ENCODE measurements at places on chromosomes 4 and X.

DNA sequence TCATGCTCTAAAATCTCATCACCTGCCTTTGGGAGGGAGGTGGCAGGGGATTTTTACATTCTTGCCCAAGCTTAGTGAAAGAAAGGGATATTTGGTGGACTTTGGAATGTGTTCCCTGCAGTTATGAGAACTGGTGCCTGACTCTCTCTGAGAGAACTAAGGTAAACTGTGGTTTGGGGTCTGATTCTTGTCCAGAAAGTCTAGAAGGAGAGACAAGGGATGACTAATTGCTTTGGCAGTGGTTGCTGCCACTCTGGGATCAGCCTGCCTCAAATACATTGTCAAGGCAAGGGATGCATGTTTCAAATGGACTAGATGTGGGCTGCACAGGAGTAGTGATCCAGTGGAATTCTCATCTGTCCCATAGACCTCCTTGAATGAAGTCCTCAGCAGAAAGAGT, 115.2 kb downstream of the DDIT4L start:
- DNase-seq, result no peak

GRCh38 chr4:149266301-149266700, 549.3 kb downstream of the IQCM start:
- DNase-seq, result no peak

- DNase-seq, result no peak
Observed at GRCh38 chr4:158962393-158962792, 140.5 kb upstream of the RAPGEF2 start.

GRCh38 chr4:40165916-40166315, 30.9 kb upstream of the RHOH start:
- no peak for DNase-seq

DNA sequence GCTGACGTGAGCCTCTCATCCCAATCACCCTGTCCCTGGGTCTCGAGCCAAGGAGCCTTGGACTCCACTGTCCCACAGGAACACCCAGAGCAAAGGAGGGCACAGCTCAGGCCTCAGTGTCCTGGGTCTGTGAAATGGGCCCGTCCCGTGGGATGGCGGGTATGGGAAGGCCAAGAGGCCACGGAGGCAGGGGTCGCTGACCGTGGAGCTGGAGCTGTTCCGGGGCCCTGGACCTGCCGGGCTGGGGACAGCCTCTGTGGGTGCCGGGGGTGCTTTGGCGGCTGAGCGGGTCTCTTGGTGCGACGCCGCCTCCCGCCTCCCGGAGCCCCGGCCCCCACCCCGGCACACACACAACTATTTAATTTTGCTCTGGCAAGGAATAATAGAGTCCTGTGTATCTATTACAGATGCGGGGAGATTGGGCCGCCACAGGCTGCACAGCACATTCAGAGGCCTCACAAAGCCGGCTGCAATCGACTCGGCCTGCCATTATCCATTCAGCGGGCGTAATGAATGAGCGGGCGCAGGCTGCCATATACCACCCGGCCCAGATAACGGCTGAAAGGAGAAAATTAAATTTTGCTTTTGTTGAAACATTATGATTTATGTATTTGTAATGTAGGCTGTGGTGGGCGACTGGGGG, 83.9 kb upstream of the NKX1-1 start:
- DNase-seq, result no peak

DNA sequence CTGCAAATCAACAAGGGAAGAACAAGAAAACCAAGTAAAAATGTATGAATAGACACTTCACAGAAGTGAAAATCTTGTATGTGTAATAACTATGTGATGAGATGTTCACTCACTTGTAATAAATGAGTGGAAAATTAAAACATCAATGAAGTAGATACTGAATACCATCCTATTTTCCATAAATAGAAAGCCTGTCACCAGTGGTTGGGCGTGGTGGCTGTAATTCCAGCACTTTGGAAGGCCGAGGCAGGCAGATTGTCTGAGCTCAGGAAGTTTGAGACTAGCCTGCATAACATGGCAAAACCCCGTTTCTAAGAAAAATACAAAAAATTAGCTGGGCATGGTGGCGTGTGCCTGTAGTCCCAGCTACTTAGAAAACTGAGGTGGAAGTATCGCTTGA, 53.5 kb upstream of the SOD3 start:
- DNase-seq, result no peak

GRCh38 chr4:147516133-147516532, 35.2 kb downstream of the EDNRA start:
- DNase-seq, result no peak

DNA sequence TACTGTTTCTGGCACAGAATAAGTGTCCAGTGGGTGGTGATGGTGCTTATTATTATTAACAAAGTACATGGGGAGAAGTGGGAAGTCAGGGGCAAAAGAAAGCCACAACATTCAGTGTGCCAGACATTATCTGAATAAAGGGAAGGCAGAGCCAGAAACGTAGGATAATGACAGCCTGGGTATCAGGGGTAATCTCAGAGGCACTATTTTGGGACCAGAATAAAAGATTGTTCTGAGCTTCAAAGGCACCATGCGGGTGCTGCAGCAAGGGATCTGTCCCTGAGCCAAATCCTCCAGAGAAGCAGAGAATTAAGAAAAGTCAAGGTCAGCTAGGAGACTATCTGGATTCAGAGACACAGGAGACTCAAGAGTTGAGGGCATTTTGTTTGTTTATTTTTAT, 328.8 kb upstream of the GATB start:
- DNase-seq, result no peak

DNA sequence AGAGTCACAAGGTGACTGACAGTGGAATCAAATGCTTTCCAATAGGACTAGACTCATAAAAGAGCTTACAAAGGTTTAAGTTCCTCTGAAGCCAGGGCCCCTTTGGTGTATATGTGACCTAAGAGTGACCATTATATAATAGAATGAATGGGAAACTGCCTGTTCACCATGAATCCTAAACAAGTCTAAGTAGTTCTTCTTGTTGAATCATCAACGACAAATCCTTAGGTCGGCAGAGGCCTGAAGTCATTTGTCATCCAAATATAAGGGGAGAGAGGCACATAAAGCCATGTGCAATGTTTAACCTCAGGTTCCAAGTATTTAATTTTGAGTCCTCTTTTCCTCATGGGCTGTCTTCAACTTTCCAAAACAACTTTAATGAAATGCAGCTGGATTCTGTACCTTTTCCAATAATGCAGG, 122.4 kb downstream of the RASL11B start:
- DNase-seq, result peak; percentile 39

- no peak for DNase-seq
Observed at GRCh38 chr4:61239250-61239649, 39.1 kb downstream of the ADGRL3 start.

- no peak for DNase-seq
Observed at GRCh38 chrX:13698432-13698831, 9.5 kb downstream of the RAB9A start.

DNA sequence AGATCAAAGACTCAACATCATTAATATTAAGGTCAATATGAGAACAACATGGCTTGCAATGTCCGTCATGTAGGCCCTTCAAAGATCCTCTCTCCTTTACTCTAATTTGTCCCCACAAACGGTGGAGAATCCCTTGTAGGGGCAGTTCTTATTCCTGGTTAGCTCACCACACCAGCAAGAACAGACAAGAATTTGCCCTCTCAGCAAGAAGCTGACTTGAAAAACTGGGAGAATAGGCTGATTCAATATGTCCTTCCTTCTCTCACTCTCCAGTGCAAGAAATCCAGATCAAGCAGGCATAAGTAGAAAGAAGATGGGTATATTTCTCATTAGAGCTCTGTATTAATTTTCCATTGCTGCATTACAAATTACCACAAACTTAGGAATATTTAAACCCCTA, 704.2 kb upstream of the SLIT2 start:
- no peak for DNase-seq

DNA sequence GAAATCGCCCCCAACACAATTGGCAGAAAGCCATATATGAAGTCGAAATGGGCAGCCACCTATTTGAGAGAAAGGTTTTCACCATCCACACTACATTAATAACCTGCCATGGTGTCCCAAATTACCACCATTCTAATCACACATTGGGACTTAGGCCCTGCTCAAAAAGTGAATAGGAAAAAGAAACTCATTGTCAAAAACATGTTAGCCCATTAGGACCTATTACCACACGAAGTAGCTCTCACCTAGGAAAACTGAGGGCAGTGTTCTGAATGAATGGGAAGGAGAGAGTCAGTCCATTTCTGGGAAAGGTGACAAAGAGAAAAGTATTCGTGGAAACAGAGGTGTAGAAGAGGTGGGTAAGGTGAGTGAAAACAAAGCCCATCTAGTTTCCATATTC, 60.8 kb downstream of the GPC3 start:
- DNase-seq, result no peak

- DNase-seq, result peak; percentile 17
Observed at GRCh38 chr4:112270640-112271421, 14.9 kb downstream of the TIFA start.

DNA sequence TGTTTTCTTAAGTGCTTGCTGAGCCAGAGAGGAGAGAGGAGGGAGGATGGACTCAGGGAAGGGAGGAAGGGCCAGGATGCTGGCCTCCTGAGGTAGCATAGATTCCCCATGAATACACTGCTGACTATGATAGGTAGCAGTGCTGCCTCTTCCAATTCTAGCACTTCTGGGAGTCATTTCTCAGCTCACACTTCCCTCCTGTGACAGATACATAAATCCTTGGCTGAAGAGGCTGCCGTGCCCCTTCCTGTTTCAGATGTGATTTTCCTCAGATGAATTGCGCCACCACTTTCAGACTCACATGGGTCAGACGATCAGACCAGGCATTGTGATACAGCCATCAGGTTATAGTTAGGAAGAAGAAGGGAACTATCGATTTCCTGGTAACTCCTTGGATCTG, 22.4 kb downstream of the TSC22D3 start:
- no peak for DNase-seq

DNA sequence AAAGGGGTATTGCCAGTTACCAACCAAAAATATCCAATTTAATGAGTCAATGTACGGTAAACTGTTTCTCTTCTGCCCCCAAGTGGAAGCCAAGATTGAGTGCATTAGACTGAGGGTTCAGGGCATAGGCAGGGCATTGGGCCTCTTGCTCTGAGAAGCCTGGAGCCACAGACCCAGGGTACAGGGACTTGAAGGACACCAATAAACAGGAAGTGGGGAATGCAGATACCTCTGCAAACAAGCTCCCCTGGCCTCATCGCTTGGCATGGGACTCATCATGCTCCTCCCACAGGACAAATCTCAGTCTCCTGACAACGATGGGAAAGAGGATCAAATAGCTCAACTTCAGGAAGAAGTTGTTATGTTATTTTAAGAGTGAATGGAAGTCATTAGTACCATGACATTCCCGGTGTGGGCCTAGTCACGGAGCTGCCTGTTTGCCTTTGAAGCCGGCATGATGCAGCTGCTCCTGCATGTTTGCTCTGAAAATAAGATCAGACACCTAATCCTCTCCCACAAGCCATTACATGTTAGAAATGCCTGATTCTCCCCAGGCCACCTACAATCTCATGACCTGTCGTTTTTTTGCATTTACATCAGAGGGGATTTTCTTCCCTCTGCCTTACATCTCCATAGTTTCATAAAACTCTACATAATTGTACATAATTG, 224.2 kb downstream of the RCHY1 start:
- DNase-seq, result no peak

DNA sequence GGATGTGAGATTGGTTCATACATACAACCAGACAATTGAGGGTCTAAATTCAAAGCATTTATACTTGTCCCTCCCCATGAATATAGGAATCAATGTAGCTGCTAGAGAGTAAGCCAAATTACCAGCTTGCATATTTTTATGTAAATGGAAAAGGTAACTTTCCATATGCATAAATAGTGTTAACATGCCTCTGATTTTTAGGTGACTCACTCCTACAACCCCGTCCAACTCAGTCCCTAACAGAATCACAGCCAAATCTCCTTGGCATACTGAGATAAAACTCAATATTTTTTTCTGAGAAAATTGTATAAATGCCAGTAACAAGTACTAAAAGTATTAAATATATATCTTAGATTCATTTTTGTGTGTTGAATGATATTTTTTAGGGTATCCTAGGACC, 67.2 kb downstream of the INPP4B start:
- DNase-seq, result no peak

GRCh38 chr4:185512516-185512915, 22.8 kb downstream of the PDLIM3 start:
- DNase-seq, result no peak

- no peak for DNase-seq
Observed at GRCh38 chr4:153476829-153477574, 10.8 kb downstream of the TMEM131L start.

DNA sequence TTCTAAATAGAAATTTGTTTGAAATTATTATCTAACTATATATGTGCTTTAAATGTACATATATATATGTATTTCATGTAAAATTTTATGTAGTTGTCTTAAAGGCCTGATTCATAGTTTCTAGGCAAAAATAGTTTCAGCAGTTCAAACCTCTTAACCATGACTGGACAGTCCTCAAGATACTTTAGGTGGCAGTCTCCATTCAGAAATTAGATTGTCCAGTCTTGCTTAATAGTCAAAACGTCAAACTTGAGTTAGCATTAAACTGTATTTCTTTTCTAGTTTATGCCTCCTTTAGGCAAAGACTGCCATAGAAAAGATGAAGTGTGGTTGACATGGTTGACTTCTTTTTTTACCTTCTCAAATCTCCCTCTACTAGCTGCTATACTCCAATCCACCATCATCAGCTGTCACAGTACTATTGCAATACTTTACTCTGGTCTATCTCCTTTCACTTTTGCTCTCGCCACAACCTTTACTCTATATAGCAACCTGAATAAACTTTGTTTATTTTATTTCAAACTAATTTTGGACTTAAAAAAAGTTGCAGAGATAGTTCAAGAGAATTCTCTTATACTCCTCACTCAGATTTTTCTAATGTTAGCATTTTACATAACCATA, 395.6 kb upstream of the DIPK2B start:
- DNase-seq, result peak; percentile 32

DNA sequence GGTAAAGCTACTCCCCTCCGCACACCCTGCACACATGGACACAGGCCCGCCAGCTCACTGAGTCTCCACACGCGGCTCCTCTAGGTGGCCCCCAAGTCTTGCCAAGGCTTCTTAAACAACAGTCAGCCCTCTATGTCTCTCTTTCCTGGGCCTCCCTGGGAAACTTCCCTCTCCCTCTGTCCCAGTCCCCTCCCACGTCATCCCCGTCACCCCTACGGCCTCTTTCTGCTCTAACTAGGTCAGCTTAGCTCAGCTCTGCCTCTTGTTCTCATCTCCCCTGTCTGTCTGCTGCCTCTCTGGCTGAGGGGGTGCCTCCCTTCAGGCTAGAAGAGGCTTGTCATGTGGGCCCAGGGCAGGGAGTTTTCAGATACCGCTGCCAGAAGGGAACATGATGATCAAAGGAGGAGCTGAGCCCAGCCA, 38.8 kb downstream of the SEPTIN6 start:
- DNase-seq, result peak; percentile 1

DNA sequence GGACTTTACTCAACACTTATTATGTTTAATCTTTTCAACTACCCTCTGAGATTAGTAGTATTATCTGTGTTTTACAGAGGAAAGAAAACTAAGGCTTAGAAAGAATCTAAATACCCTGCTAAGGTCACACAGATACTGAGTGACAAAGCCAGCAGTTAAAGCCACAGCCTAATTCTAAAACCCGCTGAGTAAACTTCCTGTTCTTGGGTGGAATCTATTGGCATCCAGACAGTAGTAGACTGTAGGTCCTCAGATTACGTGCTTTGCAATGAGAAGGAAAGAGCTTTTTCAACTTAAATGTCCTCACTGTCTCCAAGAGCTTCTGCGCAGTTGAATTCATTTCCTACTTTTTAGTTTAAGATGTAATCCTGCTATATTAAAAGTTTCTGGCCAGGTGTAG, 126.0 kb downstream of the TENM3 start:
- peak; percentile 9 for DNase-seq
